Astrocyte (in vitro differentiated cells and primary cell): ENCODE measurements at places on chromosomes 3 and 15. TPM values are rescaled to one million over a fixed set of nuclear protein-coding genes. Genes with fewer than 3 reads are reported as not detected.

MYO1E gene
- total RNA-seq = 227 and 244 TPM in 2 replicates

C3orf49 gene
- total RNA-seq = not detected in 2 replicates

- DNase-seq = no peak
These were observed 2.8 kb upstream of the SSUH2 start for GRCh38 chr3:8647137-8647985.

DNA sequence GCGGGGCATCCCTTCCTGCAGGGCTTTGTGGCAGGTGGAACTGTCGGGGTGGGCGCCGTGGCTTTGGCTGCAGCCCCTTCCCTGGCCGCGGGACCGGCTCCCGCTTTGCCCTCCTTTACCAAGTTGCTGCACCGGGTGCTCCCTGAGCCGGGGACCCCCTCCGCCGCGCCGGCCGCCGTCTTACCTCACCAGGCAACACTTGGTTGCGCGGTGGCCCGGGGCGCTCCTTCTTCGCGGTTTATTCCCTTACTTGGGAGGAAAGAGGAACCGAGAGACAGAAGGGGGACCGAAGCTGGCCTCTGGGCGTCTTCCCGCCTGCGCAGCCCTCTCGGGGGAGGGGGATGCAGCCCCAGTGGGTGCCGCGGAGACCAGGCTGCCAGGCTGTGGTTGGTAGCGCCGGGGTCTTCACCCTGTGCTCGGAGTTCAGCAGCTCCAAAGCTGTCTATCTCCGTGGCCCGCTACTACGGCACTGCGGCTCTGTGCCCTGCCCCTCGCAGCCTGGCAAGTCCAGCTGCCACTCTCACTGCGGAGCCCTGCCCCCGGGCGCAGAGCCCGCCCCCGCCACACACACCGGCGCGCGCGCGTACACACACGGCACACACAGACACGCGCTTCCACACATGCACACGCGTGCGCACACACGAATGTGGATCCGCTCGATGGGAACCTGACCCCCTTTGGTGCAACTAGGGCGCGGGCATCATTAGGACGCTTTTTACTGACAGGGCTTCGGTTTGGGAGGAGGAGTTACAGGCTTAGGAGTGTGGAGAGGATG is at the start of gene DGKG:
Gene DGKG (minus strand): TSS at position 473 of the 775 bp plus-strand sequence. CDS start 41,775 bp downstream, outside the sequence.
- no peak for DNase-seq

DNA sequence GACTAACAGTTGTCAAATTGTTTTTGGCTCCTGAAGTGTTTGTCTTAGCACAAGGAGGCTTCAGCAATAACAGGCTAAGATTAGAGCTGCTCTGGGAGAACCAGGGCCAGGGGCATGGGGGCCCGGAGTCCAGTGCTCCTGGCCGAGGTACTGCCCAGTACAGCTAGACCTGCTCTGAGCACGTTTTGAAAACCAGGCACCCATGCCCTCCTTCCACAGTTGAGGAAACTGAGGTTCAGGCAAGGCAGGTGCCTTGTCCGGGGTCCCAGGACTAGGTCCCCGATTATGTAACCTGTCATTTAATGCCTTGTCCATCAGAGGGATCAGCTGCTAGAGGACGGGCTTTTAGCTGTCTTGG is 19.2 kb downstream of the KBTBD13 start:
- no peak for DNase-seq

GRCh38 chr15:88920186-88920891 is 7.2 kb upstream of the MFGE8 start:
- peak; percentile 77 for DNase-seq

DNA sequence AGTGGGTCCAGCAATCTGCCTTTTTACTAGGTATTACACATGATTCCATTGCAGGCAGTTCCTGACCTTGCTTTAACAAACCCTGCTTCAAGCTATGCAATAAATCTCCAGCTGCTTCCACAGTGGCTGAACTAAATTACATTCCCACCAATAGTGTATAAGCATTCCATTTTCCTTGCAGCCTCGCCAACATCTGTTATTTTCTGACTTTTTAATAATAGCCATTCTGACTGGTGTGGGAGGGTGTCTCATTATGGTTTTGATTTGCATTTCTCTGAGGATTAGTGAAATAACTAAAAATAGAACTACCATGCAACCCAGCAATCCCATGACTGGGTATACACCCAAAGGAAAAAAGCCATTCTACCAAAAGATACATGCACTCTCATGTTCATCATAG is 36.4 kb upstream of the DNAJC13 start:
- peak; percentile 18 for DNase-seq

SKOR1 gene
- total RNA-seq = not detected in 2 replicates

- DNase-seq = no peak
These were observed 612.9 kb downstream of the ROBO1 start for GRCh38 chr3:79154865-79155264.

ZNF774 gene
- 1.2 and 3.3 TPM in 2 replicates for total RNA-seq

SNTN gene
- total RNA-seq = not detected in 2 replicates

- no peak for DNase-seq
These were observed 3.9 kb downstream of the DNAH1 start for GRCh38 chr3:52319921-52320595.

DNA sequence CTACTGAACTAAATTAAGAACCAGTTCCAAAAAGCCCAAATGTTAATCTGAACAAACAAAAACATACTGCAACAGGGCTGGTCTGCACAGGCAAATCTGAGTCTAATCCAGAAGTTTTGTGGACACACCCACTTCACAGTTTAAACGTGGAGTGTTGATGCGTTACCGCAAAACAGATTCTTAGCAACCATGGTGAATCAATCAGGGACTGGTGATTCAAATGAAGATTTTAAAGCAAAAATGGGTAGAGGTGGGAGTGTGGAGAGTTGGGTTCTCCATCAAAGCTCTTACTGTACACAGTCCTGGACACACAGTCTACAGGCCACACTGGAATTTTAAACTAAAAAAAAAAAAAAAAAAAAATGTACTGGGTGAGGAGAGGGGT is 5.2 kb downstream of the ANXA2 start:
- DNase-seq = peak; percentile 84

DNA sequence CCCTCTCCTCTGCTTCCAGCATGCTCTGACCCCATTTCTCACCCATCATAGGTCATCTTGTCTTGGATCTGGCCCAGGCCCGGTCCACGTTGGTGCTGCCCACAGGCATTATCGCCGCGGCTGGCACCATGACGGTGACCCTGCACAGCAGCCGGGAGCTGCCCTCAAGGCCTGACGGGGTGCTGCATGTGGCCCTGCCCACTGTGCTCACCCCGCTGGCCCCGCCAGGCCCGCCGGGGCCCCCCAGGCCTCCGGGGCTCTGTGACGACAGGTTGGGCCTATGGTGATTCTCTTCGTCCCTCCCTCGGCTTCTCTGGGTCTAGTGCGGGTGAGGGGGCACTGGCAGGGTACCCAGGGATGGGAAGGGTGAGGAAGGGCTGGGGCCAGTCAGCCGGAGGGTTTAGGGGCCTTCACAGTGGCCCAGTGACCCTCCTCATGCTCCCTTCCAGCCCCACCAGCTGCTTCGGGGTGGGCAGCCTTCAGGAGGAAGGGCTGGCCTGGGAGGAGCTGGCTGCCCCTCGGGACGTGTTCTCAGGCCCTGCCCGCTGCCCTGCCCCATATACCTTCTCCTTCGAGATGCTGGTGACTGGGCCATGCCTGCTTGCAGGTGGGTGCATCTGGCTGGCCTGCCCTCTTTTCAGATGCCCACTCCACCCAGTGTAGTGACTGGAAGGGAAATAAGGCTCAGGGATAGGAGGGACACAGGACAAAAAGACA is 3.9 kb downstream of the VWA5B2 start:
- no peak for DNase-seq

BUB1B gene
- 3.2 and 5.2 TPM in 2 replicates for total RNA-seq

DNA sequence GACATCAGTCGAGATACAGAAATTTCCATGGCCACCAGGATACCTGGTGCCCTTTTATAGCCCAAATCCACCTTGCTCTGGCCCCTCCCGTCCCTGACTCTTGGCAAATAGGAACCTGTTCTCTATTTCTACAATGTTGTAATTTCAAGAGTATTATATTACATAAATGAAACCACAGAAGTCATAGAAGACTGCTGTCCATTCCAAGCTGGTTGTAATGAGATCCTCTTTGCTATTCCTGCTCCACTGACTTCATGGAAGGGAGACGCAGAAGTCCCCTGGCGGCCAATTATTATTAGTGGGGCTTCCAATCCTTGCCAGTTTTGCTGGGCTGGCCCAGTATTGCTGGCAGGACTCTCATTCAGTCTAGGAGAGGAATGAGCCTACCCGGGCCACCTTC is 26.6 kb downstream of the DCP1A start:
- no peak for DNase-seq

VWA5B2 gene
- total RNA-seq = 0.23 TPM in 1 of 2 replicates, not detected in the other

DNA sequence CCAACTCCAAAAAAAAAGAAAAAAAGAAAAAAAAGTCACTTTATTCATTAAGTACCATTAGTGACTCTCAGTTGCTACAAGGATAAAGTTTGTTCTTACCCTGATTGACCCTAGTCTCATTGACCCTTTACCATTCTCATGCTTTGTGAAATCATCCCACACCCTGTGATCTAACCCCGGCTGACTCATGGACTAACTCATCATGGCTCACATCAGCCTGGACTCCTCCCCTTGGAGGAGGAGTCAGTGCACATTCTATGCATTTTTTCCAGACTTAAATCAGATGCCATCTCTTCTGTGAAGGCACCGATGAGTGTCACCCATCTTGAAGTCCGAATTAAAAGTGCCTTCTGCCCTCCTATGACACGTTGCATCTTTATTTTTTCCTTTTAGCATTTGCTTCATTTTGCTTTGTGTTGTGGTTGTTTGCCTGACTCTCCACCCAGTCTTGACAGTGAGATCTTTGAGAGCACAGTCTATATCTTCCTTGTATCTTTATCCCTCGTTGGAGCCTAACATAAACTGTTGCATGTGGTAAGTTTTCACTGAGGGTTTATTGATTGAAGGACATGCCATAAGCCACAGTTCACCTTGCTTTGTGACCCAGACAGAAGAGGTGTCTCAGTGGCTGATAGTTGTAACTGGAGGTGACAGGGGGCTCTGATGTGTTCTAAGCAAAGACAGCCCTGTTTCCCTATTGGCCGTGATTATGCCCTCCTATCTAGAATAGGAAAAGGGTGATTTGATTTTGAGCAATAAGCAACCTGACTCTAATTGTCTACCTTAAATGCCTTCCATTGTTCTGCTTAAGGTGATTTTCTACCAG is 72.1 kb downstream of the IL1RAP start:
- peak; percentile 89 for DNase-seq

SI gene
- not detected in 2 replicates for total RNA-seq

GRCh38 chr15:76078285-76078877 is 18.6 kb downstream of the TMEM266 start:
- no peak for DNase-seq

GRCh38 chr3:117600666-117601065 is 891.1 kb downstream of the TUSC7 start:
- peak; percentile 55 for DNase-seq

DNA sequence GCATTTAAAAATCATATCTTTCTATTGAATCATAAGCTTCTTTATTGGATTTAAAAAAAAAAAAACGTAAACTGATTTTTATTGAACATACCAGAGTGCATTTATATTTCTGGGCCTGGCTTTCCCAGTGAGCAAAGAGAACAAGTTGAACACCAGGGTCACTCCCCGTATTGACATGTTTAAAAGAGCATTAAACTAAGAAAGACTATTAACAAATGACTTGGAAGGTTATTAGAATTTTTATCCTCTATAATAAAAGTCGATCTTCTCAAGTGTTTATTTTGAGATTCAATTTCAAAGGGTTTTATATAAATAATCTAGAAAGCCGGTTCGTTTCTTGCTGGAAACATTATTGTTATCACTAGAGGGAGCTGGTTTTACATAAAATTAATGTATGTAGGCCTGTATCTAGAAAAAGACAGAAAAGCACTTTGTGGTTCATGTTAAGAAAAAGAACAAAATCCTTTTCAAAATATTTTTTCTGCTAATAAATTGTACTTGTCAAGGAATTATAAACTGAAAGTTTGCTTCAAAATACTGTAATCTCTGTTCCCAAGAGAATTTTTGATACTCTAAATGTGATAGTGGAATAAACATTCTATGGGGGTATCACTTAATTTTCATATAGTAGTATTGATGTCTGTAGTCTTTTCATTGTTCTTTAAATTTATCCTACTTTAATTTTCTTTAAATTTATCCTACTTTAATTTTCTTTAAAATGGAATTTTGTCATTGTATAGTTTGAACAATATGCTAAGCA is 321.8 kb upstream of the MME start:
- peak; percentile 8 for DNase-seq

DNA sequence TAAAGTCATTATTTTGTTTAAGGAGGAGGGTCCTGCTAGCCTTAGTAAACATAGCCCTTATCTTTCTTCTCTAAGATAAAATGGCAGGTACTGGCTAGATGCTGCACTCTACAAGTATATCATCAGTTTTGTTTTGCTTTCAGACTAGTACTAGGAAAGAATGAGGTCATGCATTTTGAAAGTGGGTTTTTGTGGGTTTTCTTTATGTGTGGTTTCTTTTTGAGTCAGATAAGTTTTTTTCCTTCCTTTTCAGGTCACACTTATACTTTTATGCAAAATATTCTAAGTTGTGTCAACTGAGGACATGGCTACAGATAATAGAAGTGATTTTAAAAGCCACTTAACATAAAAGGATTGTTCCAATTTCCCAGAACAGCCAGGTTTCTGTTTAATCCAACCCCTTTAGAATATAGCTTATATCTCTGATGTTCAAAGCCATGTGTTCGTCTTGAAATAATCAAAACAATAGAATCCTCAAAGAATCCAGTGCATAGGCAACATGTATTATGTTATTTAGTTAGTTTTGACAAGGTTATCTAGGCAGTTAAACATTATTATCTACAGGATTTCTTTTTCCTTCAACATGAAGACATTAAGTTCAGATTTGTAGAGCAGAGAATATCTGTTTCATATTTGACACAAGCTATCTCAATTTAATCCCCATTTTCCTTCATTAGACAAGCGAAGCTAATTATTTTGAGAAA is 406.2 kb downstream of the RBMS3 start:
- peak; percentile 91 for DNase-seq

ITIH3 gene
- 0.16 and 0.36 TPM in 2 replicates for total RNA-seq

- DNase-seq = no peak
These were observed 169.5 kb upstream of the C2CD4B start for GRCh38 chr15:62334536-62334935.

DNA sequence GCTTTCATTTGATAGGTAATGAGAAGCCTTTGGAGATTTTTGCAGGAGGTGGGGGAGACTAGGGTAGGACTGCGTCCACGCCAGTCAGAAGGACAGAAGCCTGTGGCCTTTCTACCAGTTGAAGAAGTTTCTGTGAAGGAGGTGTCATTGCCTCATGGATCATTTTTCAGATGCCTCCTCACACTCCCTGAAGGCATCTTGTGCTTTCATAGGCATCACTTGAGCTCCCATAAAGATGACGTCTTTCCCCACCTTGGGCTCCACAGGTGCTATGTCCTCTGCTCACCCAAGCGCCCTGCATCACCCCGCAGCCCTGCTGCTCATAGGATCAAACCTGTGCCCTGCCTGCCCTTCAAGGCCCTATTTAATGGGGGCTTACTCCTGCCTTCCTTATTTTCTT is 7.5 kb upstream of the ITGA11 start:
- no peak for DNase-seq

DNA sequence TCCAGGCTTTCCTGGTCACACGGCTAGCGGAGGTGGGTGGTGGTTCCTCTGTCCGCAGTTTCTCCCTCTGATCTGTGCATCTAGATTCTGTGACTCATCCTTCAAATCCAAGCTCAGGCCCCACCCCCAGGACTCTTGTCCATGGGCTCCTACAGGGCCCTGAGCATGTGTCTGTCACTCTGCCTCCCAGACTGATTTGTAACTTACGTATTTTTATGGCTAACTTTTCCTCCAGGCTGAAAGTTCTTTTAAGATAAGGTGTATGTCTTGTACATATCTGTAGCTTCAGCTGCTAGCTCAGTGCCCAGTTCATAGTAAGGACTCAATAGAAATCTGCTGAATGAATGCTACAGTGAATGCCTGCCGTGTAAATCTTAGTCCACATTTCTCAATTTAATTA is 8.0 kb downstream of the ESYT3 start:
- DNase-seq = peak; percentile 65

STAB1 gene
- 0.39 TPM in 1 of 2 replicates, not detected in the other for total RNA-seq

ZNF662 gene
- 0.23 and 0.53 TPM in 2 replicates for total RNA-seq
